ENCODE measurements at places on chromosomes 6 and 20.
A peak's percentile ranks its signal among the peaks of the same experiment; 100 is the strongest.

DNA sequence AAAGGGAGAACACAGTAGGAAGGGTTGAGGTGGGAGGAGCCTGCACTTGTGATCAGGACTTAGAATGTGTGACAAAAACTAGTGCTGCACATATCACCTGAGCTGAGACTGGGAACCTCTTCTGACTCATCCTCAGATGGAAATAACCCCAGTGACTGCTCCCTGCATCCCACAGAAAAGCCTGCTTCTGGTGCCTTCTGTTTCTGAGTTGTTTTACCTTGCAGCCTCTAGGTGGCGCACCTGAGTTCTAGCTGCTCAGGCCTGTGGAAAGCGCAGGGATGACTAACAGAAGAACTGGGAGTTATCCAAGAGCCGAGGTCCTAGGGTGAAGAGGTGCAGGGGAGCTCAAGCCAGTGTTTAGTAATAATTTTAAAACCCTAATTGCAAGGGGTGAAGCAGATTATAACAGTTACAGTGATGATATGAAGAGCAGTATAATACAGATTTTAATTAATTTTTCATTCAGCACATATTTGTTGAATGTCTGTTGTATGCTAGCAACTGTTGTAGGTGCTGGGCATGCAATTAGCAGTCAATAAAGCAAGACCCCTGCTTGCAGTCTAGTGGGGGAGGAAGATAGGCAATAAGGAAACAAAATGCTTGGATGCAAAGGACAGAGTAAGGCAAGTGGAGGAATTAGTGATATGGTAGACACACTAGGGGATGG lies 302.5 kb downstream of the DHX35 start:
- DNase-seq = peak; percentile 51

- DNase-seq = peak; percentile 6
Measured at GRCh38 chr20:19758501-19759331, 658 bp downstream of the RIN2 start.

GRCh38 chr20:39124064-39124463 lies 161.9 kb downstream of the DHX35 start:
- DNase-seq = no peak

- DNase-seq = no peak
Measured at GRCh38 chr6:138036111-138036510, 71.1 kb downstream of the PERP start.

DNA sequence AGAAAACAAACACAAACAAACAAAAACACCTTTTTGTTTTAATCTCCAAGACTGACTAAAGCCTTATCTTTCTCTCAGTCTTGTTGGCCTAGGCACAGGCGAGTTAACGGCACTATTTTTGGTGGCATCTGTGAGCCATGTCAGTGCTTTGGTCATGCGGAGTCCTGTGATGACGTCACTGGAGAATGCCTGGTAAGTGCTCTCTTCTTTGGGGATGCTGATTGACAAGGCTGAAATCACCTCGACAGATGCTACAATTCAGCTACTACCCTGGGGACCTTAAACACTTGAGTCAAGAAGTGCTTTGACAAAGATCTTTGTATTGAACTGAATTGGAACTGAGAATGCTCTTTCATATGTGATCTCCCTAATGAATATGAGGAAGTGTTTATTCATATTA lies 384.1 kb downstream of the LAMA2 start:
- DNase-seq = no peak

GRCh38 chr6:2862712-2863181 lies 21.1 kb upstream of the SERPINB1 start:
- DNase-seq = peak; percentile 51

DNA sequence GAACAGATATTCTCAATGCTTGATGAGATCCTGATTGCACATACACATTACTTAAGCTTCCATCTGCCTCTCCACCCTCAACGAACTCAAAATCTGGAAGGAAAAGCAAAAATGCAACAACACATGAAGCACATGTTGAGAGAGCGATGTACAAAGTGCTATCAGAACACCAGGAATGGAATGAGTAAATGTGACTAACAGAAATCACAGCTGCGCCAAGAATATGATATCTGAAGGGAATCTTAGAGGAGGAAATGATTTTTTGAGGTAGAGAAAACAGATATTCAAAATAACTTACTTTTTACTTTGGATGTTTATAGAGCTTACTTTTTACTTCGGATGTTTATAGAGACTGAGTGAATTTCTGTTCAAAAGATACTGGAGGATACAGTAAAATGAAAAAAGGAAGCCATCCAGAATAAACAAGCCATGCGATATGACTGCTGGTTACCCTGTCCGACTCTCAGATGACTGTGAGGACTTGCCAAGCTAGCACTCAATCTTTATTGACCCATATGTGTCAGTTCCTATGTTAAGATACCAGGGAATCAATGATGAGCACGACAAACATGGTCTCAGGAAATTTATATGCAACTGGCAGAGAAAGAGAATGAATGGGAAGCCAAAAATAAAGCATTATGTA lies 102.0 kb downstream of the SMLR1 start:
- DNase-seq = no peak

GRCh38 chr20:32896521-32897280 lies 38.0 kb downstream of the EFCAB8 start:
- DNase-seq = no peak

DNA sequence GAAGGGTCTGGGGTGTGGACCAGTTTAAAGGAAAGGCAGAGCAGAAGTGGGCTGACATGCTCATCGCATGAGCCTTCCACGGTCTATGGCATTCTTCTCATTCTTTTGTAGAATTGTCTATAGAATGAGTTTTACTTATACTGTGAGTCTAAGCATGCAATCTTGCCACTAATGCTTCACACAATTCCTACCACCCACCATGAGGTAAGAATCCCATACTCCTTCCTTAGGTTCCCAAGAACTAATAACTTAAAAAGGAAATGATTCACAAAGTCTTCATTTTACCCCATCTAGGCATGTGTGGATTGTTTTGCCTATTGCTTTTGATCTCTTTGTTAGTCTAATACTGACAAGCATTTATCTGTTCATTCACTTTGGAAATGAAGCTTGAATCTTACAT lies 195.2 kb downstream of the LY86 start:
- no peak for DNase-seq

- no peak for DNase-seq
Measured at GRCh38 chr6:136404007-136404406, 114.4 kb upstream of the BCLAF1 start.

DNA sequence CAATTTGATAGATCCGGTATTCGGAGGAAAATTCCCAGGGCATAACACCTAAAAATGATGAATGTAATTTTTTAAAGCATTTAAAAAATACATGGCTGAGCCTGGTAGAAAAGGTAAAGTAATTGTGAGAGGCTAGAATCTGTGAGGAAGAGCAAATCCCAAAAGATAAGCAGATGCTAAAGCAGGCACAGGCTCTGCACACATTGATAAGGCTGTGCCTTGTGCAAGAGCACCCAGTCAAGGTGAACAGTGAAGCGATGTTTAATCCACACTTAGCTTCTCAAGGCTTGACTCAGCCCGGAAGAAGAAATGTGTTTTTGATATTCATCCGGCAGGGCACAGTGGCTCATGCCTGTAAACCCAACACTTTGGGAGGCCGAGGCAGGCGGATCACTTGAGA lies 5.1 kb upstream of the EPB41L2 start:
- DNase-seq = no peak

DNA sequence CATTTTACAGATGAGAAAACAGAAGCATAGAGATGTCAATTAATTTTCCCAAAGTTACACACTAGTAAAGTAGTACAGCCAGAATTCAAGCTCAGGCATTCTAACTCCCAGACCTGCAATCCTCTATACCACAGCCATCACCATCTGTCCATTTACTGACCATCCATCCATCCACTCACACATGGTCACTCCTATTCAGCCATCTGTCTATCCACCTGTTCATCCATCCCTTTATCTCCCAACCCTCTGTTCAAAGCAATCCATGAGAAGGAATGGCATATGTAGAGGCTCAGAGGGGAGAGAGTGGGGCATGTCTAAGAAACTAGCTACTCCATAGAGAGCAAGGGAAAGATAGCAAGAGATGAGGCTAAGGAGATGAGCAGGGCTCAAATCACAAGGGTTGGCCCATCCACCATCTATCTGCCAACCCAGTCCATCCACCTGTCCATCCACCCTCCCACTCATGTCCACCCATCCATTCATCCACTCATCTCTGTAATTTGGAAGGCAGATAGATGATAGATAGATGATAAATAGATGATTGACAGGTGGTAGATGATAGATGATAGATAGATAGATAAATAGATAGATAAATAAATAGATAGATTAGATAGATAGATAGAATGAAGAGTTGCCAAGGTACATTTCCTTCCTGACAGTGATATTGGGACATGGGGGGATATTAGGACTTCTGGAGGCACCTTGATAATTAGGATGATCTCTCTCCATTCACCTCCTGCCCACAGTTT lies 12.2 kb upstream of the C6orf132 start:
- DNase-seq = no peak

- DNase-seq = no peak
Measured at GRCh38 chr6:166463359-166464067, 80.8 kb upstream of the MPC1 start.

DNA sequence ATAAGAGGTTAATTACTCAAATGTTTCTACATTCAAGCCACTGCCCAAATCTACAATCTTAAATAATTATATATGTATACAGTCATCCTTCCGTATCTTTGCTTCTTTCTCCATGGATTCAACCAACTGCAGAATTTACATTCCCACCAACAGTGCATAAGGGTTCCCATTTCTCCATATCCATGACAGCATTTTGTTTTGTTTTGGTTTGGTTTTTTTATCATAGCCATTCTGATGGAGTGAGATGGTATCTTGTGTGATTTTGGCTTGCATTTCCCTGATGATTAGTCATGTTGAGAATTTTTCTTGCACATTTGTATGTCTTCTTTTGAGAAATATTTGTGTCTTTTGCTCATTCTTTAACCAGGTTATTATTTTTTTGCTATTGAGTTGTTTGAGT lies 198.5 kb downstream of the C6orf118 start:
- no peak for DNase-seq

DNA sequence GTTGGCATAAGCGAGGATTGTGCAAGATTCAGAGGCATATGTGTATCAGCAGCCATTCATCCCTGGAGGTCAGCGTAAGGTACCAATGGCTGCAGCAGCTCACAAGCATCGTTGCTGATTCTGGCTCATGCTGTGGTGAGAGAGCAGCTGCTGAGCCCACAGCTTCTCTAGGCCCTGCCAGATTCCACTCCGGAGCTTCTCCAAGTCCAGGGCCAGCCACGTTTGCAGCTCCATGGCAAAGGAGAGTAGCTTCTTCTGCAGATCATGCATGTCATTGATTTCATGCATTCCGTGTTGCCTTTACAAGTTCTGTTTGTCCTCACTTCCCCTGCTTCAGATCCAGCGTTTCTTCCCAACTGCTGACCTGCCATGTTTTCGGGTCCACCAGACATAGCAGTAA lies 474.8 kb upstream of the ID4 start:
- no peak for DNase-seq

GRCh38 chr20:6075428-6076219 lies 21.8 kb upstream of the LRRN4 start:
- no peak for DNase-seq

GRCh38 chr20:40942006-40942405 lies 86.6 kb upstream of the TOP1 start:
- DNase-seq = no peak

GRCh38 chr6:169998457-169998856 lies 247.0 kb downstream of the ERMARD start:
- DNase-seq = no peak

- no peak for DNase-seq
Measured at GRCh38 chr20:57236813-57237584, 29.4 kb downstream of the BMP7 start.

- no peak for DNase-seq
Measured at GRCh38 chr20:14355791-14356190, 18.4 kb upstream of the FLRT3 start.

DNA sequence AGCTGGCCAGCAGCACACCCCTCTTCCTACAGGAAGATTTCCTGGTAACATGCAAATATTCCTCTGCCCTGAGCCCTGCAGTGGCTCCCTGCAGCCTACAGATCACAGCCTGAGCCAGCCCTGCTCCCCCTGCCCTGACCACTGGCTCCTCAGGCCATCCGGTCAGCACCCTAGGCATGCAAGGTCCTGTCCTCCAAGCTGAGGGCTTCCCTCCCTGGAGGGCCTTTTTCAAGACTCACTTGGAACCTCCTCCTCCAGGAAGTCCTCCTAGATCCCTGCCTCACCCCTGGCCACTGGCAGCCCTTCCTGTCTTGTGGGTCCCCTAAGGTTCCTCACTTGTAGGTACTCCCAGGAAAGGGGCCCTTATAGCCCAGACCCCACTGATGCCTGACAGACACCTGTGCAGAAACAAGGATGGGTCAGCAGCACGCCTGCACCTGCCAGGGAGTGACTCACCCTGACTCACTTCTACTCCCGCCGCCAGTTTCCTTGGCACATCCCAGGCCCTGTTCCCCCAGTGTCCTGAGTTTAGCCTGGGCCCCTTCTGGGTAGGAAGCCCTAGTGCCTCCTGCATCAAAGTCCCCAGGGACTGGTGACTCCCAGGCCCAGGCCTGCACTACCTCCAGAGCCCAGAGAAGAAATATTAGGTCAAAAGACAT lies 3.2 kb downstream of the SLC4A11 start:
- DNase-seq = no peak

DNA sequence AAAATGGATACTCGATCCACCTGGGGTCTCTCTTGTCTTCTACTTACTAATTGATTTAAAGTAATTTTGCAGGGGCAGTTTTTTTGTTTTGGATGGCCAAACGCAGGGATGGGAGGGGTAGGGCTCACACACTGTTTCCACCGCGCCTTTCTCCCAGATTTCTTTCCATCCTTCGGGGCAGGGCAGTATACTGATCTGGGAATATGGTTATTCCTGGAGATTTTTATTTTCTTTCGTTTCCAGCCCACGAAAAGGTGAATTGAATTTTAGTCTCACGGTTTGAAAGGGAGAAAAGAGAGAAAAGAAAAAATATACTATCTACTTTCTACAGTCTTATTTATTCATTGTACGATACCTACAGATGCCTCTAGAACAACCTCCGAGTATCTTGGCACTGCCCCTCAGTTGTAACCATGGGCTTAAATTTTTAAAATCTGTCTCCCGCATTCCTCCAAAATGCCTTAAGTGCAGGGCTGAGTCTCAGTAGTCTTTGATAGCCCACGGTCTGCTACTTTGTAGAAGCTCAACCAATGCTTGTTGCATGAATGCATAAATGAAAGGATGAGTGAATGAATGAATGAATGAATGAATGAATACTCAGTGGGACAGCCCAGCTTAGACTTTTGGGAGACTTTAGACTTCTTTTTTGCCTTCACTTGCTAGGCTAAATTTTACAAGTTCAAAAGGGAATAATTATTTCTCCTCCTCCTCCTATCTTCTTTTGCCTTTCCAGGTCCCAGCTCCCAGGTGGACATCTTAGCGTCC lies 18.1 kb upstream of the TRIM27 start:
- peak; percentile 58 for DNase-seq

GRCh38 chr6:111487661-111488060 lies 4.6 kb upstream of the REV3L start:
- no peak for DNase-seq

- DNase-seq = no peak
Measured at GRCh38 chr20:37543828-37544227, 16.2 kb upstream of the BLCAP start.

- no peak for DNase-seq
Measured at GRCh38 chr6:162730502-162730901, 2.7 kb downstream of the PACRG start.

Data from memory B cell (primary cell).